ENCODE measurements at places on chromosomes 3 and 15.

- no peak for DNase-seq
Measured at GRCh38 chr3:81375921-81376320, 385.5 kb downstream of the GBE1 start.

- DNase-seq: no peak
Measured at GRCh38 chr15:74815121-74815934, 2.7 kb downstream of the LMAN1L start.

GRCh38 chr3:130354430-130354829 lies 9.0 kb downstream of the COL6A5 start:
- no peak for DNase-seq

- no peak for DNase-seq
Measured at GRCh38 chr3:191141728-191142127, 57.3 kb upstream of the OSTN start.

GRCh38 chr15:27694506-27695087 lies 404.5 kb downstream of the OCA2 start:
- no peak for DNase-seq

- DNase-seq: no peak
Measured at GRCh38 chr3:29949940-29950616, 656.3 kb upstream of the TGFBR2 start.

DNA sequence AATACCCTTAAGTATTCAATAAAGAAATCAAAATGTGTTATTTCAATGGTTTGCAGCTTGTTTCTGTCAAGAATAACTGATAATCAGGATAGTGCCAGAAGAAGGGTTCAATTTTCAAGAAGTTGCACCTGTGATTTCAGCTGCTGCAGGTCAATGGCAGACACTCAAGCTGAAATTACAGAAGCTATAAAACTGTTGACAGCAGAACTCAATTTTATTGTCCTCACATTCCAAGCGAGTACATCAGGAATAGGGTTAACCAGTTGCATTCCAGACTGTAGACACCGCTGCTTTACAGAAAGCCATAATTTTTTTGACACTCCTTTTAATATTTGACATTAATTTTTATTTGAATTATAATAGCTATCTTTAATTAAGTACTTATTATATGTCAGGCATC lies 364.1 kb downstream of the CGGBP1 start:
- DNase-seq: no peak

DNA sequence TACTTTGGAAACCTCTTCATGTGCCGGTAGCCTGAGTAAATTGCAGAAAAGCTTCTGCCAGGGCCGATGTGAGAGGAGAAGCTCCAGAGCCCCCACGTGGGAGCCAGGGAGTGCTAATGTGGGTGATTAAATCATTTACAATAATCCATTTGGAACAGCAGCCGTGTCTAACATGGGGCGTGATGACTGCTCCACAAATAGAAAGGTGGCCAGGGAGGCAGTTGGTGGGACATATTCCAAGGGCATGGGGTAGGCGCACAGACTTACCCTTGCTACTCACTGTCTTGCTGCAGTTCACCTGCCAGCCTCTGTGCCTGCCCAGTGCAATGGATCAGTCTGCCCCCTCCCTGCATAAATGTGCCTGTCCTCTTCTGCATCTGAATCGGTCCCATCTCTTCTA lies 39.3 kb upstream of the INSYN1 start:
- no peak for DNase-seq

- DNase-seq: no peak
Measured at GRCh38 chr15:71362987-71363968, 248.0 kb downstream of the THSD4 start.

GRCh38 chr3:128271536-128272332 lies 118.5 kb downstream of the EEFSEC start:
- DNase-seq: no peak

DNA sequence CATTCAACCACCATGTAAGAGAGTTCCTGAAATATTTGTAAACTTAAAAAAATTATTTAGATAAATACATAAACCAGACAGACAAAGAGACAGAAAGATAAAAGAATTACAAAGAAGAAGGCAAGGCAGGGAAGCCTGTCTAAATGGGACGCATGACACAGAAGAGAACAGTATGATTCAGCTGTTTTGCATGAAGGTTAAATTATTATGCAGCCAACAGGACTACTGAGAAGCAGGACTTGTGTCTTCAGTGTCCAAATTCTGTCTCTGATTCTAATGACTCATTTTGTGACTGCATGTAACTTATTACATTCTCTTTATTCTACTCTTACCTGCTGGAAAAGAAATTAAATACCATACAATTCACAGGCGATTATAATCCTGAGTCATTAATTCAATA lies 340.4 kb upstream of the KCNMB2 start:
- no peak for DNase-seq

DNA sequence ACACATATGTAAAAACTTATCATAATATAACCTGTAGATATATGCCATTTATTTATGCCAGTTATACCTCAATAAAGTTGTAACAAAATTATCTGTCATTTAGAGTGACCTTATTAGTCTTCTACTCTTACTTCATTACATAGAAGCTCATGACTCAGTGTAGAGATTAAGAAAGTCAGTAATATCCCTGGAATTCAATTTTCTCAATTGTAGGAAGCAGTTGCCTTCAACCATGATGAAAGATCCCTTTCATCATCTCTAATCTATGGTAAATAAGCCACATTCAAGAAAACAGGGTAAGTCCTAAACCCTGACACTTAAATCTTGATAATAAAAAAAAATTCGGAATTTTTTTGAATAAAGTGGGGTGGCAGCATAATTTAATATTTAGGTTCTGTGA lies 216.5 kb upstream of the PEX5L start:
- no peak for DNase-seq

GRCh38 chr15:31591908-31592307 lies 265.3 kb downstream of the KLF13 start:
- DNase-seq: no peak

DNA sequence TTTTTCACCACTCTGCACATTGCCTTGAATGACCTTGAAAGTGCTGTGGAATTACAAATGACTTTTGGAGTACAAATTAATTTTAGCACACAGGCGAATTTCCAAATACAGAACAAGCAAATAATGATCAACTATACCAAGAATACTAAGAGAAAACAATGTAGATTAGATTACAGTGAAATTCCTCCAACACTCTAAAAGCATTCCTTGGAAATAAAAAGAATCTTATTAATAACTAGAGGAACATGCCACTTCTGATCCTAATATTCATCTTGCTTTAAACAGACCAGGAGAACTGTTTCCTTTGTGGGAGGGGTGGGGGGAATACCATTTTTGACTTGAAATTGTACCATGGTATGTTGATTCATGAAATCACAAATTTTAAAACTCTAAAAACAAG lies 167.5 kb downstream of the SUCLG2 start:
- no peak for DNase-seq

DNA sequence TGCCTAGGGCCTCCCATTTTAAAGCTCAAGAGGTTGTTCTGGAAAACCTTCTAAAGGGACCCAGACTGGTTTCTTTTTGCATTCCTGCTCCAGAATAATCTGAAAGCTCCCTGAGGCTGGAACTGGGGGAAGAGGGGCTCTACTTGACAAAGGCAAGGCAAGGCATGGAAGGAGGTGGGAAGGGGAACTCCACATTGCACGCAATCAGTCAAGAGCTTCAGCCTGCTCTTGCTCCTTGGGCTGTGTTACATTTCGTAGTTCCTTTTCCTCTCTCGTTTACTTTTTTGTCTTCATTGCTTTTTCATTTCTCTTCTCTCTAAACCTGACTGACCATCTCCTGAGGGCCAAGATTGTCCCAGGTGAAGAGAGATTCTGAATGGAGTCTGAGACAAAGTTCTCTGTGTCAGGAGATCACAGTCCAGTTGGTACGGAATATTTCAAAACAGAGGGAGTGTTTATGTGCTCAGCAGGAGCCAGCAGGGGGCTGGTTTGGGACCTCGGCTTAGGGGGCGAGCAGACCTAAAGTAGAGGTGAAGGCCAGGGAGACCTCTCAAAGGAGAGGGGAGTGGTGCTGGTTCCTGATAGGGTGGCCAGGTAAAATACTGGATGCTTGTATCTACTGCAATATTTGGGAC lies 6.0 kb upstream of the KCTD6 start:
- DNase-seq: no peak

GRCh38 chr3:115709931-115710330 lies 86.6 kb downstream of the GAP43 start:
- DNase-seq: no peak

GRCh38 chr3:105801397-105801796 lies 67.4 kb downstream of the CBLB start:
- no peak for DNase-seq

Measured in activated CD8-positive, alpha-beta T cell treated with anti-CD3 and anti-CD28 coated beads, Interleukin-2, amount 10 ng/mL, durations not matched to agents 7 days and 5 days (primary cell).